ENCODE measurements at places on chromosomes 13 and 19.

DNA sequence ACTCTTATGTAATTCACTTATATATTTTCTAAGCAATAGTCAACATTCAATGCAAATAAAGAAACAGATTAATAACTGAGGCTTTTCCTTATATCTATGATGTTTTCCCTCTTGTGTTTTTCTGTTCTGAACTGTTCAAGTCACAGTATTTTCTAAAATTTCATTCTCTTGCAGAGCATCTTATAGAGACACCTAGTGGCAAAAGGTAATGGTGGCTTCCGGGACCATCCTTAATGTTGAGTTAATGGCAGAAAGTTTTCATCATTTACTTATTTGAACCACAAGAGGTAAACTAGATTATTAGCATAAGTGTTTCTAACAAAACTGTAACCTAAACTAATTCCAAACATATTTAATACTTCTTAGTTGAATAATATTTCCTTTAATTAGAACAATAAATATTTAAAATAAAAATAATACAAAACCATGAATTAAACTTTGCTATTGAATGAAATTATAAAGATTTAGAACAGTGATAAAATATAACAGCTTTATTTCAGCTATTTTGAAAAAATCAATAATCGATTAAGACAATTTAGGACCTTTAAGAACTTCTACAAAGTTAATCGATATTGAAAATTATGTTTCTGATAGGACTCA, 1.7 kb upstream of the SLITRK5 start:
- no peak for DNase-seq

DNA sequence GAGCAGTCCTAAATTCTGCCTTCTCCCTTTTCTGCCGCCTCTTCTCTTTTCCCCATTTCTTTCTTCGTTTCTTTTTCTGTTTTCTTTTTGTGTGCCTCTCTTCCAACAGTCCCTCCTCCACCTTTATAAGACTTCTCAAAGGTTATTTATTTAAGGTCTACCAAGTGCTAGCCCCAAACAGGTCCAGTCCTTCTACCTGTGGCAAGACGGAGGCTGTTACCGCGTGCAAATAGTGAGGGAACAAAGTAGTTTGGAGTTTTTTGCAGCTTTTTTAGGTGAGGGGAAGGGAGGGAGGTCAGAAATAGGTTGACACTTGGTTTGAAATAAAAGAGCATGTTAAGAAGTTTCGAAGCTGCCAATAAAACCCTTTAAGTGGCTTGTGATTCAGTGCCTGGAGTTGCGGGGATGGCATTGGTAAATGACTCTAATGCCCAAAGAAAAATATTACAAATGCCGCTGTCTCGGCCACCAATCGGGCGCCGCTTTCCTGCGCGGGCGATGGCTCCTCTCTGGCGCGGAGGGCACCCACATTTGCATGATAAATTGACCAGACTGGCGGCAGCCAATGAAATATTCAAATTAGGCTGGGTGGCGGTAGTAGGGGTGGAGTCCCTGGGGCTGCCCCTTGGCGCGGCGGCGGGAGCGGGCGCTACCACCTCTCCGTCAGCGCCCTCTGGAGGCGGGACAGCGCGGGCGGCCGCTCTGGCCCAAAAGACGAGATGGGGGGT, 7.5 kb upstream of the TSHZ3 start:
- DNase-seq = peak; percentile 45

DNA sequence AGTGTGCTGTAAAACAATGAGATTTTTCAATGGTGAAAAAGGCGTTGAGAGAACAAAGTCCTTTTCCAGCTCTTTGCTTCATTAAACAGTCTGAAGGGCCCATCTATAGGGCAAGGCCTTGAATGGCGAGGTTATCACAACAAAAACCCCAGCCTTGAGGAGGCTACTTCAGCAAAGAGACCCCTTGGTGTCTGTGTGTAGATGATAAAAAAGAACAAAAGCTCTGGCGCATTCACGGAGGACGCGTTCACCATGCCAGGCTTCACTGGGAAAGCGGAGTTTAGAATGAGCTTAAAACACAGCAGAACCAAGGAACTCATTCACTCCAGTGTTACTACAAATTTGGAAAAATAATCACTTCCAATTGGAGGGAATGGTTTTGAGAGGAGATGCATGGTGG, 530.0 kb upstream of the ARGLU1 start:
- no peak for DNase-seq

- no peak for DNase-seq
Measured at GRCh38 chr19:16073988-16074387, 2.3 kb upstream of the TPM4 start.

DNA sequence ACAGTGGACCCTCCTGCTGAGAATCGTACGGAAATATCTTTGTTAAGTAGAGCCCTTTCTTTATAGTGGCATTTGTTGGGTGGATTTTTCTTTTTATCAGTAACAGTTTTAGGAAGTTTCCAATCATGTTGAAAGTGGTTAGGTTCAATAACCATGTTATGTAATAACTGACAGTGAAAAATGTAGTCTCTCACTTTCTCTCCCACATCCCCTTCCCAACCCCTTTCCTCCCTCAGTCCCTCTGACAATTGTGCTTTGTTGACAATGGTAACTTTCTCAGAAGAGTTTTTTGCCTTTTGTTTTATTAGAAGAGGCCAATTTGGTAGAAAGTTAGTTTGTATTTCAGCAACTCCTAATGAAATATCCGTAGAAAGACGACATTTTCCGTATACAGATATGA, 77.8 kb upstream of the SLAIN1 start:
- no peak for DNase-seq

- no peak for DNase-seq
Measured at GRCh38 chr13:106291006-106291405, 244.5 kb downstream of the EFNB2 start.

DNA sequence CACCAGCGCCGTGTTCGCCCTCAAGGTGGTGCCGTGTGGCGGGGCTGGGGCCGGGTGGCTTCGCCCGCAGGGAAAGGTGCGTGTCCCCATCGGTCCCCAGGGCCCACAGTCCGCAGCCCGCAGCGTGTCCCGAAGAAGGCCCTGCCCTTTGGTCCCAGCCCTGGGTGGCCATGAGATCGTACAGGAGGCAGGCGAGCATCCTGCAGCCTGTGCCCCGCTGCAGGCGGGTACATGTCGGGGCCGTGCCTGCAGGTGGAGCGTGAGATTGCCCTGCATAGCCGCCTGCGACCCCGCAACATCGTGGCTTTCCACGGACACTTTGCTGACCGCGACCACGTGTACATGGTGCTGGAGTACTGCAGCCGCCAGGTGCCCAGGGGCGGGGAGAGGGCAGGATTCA, 1.5 kb downstream of the PLK5 start:
- no peak for DNase-seq

- DNase-seq = no peak
Measured at GRCh38 chr13:59519819-59520218, 643.9 kb downstream of the DIAPH3 start.

DNA sequence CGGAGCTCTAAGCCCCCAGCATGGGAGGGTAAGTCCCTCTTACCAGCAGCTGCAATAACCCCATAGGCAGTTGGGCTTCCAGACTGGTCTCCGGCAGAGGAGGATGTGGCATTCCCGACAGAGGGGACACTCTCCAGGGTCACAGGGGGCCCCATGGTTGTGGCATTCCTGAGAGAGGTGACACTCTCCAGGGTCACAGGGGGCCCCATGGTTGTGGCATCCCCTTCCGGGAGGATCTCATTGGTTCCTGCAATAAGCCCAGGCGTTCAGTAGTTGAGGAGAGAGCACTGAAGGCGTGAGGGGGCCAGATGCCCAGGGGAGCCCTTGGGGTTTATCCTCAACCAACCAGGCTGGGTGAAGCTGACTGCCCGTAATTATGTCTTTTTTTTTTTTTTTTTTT, 5.4 kb downstream of the CD320 start:
- DNase-seq = no peak

DNA sequence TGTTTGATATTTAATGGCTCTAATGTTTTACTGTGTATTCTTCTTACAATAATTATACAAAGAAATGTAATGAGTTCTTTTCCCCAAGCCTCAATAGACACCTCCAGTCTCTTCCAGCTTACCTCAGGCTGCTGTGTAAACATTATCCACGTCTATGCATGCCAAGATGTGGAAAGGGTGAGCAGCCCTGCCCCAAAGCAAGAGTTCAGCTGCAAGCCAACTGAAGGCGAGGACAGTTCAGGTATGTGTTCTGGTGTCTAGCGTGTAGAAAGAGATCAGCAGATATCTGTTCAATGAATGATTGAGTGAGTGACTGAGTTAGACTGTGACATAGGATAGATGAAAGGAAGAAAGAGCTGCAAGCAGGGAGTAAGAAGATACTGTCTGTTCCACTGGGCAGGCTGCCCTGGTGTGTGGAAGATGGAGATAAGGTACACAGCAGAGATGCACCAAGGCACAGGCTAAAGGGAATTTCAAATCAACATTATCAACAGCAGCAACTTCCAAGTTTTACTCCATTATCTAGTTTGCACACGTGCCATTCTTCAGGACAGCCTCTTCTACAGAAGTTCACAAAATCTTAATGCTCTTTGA, 66.0 kb downstream of the LATS2 start:
- no peak for DNase-seq

GRCh38 chr19:19657397-19657783, 6.1 kb downstream of the ATP13A1 start:
- DNase-seq = no peak

- DNase-seq = no peak
Measured at GRCh38 chr13:79847882-79848592, 367.1 kb downstream of the NDFIP2 start.

GRCh38 chr19:48946463-48947257, 8.0 kb upstream of the BAX start:
- DNase-seq = no peak

DNA sequence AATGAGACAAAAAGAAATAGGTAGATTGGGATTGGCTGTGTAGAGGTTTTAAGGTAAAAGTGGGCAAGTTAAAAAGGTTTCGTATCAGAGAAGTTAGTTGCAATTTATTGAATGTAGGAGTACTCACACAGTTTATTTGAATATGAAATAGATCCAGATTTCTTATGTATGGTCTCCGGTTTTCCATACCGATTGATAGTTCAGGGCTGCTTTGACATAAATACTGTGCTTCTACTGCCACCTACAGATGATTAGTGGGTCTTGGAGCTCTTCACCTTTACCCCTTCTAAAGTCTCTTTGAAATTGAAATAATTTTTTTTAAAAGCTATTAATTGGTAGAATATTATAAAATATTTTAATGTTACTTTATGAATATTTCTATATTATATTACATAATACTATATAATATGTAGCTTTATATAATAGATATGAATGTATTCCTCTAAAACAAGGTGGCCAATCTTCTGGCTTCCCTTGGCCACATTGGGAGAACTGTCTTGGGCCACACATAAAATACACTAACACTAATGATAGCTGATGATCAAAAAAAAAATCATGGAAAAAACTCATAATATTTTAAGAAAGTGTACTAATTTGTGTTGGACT, 7.7 kb upstream of the GPR18 start:
- no peak for DNase-seq

DNA sequence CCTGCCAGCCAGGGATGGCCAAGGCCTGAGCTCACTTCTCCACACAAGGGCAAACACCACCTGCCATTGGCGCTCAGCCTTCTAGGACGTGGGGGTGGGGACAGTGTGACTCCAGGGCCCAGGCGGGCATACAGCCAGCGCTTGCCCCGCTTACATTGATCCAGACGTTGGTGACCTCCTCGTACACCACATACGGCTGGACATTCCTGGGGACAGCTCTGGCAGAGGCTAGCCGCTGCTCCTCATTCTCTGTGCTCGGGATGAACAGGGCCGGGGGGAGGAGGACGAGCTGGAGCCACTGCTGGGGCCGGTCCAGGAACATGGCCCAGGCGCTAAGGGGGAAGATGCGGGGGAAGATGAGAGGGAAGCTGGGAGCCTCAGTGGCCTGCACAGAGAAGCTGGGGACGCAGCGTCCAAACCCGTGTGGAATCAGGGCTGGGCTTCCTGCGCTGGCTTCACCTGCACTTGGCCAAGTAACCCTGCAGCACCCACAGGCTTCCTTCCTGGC, 25.1 kb upstream of the MYDGF start:
- DNase-seq = no peak

- no peak for DNase-seq
Measured at GRCh38 chr13:27007166-27007565, 164.4 kb downstream of the USP12 start.

DNA sequence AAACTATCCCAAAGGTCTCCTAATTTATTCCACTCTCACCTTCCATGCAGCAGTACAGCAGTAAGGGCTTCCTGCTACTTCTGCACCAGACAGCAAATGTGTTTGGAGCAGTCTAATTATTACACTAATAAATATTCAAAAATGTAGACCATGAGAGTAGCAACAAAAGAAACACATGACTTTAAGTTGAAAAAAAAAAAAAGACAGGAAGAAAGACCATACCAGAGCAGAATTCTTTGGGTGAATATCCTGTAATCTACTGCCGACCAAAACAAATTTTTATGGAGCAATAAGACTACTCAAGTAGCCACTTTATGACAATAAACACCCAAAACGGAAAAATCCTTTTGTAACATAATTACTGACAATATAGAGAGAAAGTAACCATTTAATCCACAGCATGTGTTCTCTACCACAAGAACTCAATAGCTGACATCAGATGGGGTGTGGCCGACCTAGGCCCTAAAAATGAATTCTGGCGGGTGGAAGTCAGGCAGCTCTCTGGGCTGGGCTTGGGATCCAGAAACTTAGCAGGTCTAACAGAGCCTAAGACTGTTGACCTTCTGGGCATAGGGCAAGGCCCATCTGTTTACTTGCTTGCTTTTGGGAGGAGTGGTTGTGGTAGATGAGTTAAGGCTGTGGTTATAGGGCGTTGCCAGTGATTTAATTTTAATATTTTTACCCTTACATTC, 4.6 kb downstream of the KLF12 start:
- no peak for DNase-seq

GRCh38 chr13:75263741-75264407, 218.1 kb downstream of the TBC1D4 start:
- DNase-seq = no peak

DNA sequence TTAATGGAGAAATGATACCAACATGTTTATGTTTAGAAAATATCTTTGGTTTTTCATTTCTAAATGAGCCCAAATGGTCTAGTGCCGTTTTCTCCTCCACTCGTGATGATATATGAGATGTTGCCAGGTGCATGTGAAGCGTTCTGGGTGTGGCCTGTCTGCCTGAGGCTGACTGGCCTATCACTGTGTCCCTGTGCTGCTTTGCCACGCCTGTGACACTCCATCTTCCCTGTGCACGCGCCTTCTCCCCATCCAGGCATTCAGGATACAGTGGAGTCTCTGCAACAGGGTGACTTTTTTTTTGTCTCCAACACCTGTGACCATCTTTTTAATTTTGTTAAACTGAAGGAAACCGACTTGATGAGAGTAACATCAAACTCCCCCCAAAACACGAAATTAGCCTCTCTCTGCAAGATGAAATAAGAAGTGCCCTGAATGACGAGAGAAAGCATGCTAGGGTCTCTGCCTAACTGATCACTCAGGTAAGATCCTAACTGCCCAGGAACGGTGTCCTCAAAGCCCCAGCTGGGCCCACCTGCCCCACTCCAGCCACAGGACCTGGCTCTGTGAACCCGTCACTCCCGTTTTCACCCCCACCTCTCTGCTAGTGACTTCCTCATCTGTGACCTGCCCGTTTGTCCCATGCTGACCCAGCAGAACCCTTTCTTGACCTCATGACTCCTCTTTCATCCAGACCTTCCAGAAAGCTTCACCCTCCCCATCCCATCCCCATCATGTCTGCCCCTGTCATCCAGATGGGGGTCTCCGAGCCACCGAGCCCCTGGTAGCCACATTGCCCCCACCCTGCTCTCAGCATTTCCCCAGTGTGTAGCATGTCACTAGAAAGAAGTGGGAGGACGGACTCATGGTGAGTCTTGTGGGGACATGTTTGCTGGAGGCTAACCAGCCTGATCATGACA, 33.2 kb upstream of the TFDP1 start:
- no peak for DNase-seq

Measured in activated T-helper 1 cell treated with anti-CD3 and anti-CD28 coated beads, Interleukin-12 subunit alpha, Interleukin-12 subunit beta, Interleukin-2, Interleukin-4 antibody, amounts not matched to agents 30 ng/mL and 10 ng/mL and 1 ng/mL, durations not matched to agents 14 hours and 24 hours and 36 hours (primary cell).